CD8-positive, alpha-beta memory T cell (primary cell): ENCODE measurements at places on chromosomes 7 and 10.

DNA sequence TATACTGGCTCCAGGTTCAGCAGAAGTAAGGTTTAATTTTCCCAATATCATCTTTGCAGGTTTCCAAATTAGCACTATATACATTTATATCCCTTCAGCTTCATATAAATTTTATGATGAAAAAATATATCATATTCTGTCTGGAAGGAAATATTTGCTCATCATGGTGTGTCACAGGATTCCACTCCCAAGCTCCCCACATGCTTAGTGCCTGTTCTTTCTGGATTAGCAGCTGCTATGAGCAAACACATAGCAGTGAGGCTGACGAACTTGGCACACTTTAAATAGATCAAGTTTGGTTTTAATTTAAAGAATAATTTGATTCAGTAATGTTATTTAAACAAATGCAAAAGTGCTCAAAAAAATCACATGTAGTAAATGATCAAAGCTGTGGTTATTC is 251.9 kb downstream of the AGMO start:
- no peak for DNase-seq

GRCh38 chr7:69422574-69422985 is 175.7 kb upstream of the AUTS2 start:
- DNase-seq, result no peak

DNA sequence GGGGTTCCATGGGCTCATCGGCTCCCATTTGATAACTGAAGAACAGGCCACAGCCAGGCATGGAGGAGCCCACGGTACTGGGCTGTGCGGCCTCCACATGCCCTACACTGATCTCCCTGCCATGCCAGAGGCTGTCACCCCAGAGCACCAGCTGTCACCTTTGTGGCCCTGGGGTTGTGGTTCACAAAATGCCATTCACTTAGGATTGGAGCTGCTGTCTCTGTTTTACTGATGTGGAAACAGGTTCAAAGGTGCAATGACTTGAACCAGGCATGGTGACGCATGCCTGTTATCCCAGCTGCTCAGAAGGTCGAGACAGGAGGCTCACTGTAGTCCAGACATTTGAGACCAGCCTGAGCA is 4.3 kb upstream of the UPK3B start:
- DNase-seq, result no peak

- no peak for DNase-seq
Measured at GRCh38 chr7:103989785-103990767, 618 bp upstream of the RELN start.

GRCh38 chr7:135391514-135391913 is 118.4 kb downstream of the CNOT4 start:
- DNase-seq, result no peak

DNA sequence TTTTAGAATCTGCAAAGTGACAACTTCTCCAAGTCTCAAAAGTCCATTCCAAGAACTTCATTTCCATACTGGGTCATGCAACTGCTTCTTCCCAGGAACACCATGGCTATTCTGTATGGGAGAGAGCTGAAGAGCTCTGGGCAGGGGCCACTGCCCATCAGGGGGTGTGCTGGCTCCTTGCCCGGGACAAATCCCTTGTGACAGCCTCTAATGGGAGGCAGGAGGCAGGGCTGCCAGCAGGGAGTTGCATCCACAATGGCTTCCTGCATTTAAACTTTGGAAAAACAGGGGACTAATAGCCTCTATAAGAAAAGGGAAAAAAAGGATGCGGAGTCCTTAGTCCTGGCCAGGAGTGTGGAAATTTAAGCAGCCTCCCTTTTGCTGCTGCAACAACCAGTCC is 18.4 kb upstream of the FRMD4A start:
- no peak for DNase-seq

DNA sequence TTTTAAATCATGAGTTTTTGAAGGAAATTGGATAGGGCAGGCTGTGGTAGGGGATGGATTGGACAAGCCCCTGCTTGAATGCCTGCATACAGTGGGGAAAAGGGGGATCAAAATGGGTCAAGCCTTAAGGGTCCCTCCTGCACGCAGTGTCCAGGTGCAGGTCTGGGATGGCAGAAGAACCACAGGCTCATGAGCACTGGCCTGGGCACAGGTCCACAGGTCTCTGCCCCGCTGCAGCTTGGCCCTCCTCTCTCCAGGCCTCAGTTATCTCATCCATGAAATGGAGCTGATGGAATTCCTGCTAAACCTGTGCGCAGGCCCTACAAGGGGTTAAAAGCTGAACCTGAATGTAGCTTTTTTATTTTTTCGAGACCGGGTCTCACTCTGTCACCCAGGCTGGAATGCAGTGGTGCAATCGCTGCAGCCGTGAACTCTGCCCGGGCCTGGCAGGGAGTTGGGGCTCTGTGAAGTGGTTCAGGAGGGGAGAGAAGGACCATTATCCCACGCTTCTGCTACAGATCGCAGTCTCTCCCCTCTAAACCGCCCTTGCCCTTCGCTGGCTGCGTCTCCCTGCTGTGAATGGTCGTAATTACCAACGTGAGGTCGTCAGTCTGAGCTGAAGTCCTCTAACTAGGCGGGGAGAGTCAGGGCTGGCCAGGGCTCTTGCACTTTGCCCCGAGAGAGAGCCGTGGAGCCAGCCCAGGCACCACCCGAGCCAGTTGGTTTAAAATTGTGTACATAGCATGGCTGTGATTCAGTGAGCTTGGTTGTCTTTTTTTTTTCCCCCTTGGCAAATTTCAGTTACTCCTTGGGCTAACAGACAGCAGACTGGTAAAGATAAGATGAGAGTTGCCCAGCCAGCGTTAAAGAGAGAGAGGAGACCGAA is 77.5 kb upstream of the GTF2I start:
- no peak for DNase-seq

DNA sequence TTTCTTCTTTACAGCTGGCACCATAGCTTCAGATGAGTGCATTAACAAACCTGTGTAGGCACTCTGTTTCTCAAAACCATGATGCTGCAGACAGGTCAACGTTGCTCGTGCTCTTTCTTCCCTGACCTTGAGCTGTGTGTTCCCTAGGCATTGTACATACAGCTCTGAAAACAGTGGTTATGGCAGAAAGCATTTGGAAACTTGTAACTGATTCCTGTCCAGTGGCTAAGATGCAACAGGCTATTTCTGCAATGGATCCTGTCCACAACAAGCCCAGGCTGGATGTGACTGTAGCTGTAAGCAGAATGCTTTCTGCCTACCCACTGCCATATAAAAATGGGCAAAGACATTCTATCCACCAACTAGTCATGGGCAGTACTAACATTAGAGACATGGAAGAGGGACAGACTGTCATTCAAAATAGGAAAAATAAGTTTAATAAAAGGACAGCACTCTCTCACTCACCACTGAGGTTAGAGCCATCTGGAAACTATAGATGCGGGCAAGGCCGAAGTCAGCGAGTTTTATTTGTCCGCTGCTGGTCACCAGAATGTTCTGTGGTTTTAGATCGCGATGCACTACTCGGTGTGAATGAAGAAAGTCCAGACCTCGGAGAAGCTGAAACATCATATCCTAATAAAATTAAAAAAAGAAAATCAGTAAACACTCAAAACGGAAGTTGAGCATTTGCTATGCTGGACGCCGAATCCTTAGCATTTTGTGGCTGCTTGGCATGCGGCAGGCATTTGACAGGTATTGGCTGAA is 111.0 kb downstream of the CDK6 start:
- no peak for DNase-seq

DNA sequence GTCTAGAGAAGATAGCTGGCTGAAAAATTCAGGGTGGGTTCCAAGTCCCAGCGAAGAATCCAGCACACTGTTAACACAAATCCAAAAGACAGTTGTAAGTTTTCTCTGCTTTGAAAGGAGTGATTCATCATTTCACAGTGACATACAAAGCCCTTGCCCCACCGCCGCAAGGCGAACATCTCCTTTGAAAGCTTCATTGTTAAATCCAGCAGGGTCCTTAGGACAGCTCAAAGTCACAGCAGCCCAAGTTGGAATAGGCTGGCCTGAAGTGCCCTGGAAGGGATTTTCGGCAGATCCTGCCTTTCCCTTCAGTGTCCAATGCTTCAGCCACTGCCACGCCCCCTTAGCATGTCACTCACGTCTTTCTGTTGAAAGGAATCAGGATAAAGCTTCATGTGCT is 526.1 kb downstream of the CALN1 start:
- DNase-seq, result no peak
